HFF-Myc (cell line): ENCODE measurements at places on chromosomes 1 and 21.

DNA sequence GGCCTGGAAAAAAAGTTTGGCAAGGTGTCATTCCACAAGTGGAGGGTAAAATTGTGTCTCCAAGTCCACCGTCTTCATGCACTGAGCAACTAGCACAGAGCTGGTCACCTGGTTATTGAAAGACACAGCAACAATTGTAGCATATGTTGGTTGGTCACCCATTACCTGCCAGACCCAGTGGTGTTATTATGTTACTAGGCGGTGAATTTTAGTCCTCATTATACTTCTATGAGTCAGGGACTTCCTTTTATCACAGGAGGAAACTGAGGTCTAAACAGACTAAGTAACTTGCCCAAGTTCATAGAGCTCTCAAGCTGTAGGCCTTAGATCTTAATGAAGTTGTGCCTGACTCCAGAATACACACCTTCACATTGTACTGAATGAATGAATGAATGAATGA, 94.9 kb upstream of the VANGL1 start:
- no peak for DNase-seq

DNA sequence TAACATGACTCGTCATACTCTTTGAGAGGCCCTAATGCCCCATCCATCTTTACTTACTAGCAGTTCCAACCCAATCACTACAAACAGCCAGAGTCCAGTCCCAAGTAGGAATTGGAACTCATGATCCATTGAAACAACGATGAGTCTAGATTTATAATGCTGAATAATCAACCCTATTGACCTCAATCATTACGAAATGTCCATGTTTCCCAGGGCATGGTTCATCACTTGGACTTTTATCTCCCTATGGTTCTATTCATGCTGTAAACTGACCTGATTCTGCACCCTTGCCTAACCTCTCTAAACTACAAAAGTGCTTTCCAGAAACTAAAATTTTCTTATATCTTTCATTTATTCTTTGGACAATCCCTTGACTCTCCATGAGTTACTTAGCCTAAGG, 840.0 kb upstream of the B3GALT2 start:
- no peak for DNase-seq

DNA sequence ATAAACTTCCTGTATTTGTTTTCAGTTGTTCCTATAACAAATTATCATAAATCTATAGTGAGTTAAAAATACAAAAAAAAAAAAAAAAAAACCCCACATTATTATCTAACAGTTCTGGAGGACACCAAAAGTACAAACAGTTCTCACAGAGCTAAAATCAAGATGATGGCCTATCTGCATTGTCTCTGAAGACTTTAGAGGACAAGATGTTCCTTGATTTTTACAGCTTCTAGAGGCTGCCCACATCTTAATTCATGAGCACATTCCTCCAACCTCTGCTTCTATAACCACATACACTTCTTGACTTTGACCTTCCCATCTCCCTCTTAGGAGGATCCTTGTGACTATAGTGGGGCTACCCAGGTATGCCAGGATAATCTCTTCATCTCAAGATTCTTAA, 806.1 kb downstream of the LTN1 start:
- DNase-seq = no peak

- peak; percentile 69 for DNase-seq
These were observed 4.3 kb downstream of the S100A10 start for GRCh38 chr1:151989211-151989862.

GRCh38 chr1:5947071-5947821, 45.0 kb downstream of the NPHP4 start:
- no peak for DNase-seq

- no peak for DNase-seq
These were observed 433.3 kb downstream of the RPS6KC1 start for GRCh38 chr1:213484333-213484732.

DNA sequence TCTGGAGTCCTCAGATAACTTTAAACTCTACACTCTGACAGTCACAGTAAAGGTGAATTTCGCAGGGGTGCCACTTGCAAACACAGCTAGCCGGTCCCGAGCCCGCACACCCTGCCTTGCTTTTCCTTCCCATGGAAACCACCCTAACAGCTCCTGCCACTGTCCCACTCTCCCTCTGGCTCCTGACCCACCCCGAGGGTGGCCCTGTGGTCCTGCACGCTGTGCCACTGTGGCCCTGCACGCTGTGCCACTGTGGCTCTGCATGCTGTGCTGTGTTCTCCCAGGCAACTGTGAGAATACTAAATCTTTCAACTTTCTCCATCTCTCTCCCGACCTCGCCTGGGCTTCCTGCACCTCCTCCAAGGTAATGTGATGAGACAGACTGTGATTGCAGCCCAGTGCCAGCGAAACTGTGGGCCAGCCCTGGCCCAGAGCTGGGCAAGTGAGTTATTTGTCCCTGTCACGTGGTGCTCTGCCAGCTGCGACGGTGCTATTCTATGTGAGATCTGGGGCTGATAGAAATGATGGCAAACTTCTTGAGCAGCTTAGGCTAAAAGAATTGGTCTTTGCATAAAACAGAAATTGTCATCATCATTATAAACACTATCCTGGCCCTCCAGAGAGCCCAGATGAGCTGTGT, 63.4 kb upstream of the TARBP1 start:
- DNase-seq = no peak

- no peak for DNase-seq
These were observed 2.4 kb upstream of the PTPRC start for GRCh38 chr1:198636391-198636790.
